Activated CD4-positive, alpha-beta T cell treated with anti-CD3 and anti-CD28 coated beads, Interleukin-2, amount 50 U/mL, for 16 hours (primary cell): ENCODE measurements at places on chromosomes 6 and 20.

GRCh38 chr6:34916348-34916967 lies 27.4 kb downstream of the ANKS1A start:
- DNase-seq, result no peak

- no peak for DNase-seq
These were observed 26.8 kb upstream of the DNAAF9 start for GRCh38 chr20:3434232-3434631.

DNA sequence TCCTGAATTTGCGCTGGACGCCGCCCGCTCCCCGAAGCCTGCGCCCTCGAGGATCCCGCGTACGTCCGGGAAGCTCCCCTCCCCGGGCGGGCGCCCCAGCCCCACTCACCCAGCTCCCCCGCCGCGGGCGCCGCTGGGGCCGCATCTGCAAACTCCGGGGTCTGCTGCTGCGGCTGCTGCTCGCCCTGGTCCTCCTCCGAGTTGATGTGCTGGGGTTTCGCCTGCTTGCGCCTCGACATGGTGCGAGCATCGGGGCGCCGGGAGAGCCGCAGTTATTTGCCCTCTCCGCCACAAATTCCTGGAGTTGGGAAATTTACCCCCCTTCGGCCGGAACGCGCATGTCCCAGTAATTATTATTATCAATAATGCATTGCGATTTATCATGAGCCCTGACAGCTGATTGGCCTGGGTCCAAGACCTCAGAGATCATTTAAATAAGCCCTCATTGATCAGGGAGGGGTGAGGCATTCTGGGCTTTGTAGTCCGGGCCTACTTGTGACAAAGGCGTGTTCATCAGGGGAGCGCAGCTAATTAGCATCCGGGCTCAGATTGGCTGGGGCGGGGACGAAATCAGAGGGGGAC lies at the start of gene SALL4:
Gene SALL4 (minus strand): TSS at position 352 of the 582 bp plus-strand sequence. CDS start 113 bp downstream, at position 239.
- DNase-seq, result no peak

DNA sequence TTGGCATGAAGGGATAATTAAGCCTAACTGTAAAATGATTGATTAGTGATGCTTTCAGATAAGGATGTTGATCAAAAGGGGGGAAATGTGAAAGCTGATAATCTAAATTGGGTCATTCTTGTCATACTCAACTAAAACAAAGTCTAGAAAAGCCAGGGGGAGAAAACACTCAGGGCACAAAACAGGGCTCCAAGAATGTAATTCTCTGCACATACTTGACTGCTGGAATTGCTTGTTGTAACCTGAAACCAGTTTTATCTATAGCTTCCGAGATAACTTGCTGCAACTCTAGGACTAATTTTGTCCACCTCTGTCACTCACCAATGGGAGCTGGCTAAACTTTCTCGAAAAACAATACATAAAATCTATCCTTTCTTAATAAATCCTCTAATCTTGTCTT lies 310.3 kb downstream of the CLVS2 start:
- no peak for DNase-seq

GRCh38 chr6:52483671-52484003 lies 63.5 kb downstream of the EFHC1 start:
- DNase-seq, result no peak

DNA sequence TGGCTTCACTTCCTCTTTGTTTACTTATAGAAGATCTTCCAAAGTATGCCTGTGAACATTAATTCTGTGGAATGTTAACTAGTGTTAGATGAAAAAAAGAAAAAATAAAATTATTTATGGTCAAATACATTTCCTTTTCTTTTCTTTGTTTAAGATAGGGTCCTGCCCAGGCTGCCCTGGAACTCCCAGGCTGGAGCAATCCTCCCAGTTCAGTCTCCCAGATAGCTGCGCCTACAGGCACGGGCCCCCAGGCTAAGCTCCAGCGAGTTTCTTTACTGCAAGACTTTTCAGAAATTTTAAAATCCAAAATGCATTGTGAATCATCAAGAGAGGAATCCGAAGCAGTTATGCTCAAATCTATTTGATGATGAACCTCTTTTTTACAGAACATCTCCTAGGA lies 39.3 kb upstream of the IL20RA start:
- no peak for DNase-seq

DNA sequence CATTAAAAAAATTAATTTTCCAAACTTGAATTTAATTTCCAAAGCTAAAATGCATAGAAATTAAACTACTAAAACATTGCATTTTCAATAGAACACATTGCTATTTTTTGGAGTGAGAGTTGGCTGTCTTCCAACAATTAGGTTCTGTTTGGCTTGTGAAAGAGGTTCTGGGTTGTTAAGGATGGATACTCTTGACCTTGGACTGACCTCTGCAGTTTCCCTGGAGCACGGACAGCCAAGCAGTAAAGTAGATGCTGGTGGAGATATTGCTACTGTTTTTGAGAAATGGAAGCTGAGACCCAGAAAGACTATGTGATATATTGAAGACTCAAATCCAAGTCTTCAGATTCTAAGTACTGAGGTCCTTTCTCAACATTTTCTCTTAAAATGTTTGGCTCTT lies 95.9 kb upstream of the CHD6 start:
- no peak for DNase-seq
